ENCODE measurements at places on chromosomes 13 and 19. TPM values are rescaled to one million over a fixed set of nuclear protein-coding genes. Genes with fewer than 3 reads are reported as not detected.

ATXN8OS gene
- polyA plus RNA-seq = not detected

SELENOV gene
- polyA plus RNA-seq = not detected

IGSF23 gene
- polyA plus RNA-seq = not detected

LRRC63 gene
- polyA plus RNA-seq = not detected

ZNF442 gene
- 2.3 TPM for polyA plus RNA-seq
